ENCODE measurements at places on chromosomes 12 and 14.

- DNase-seq = no peak
These were observed 259.7 kb downstream of the NELL2 start for GRCh38 chr12:44616402-44616801.

DNA sequence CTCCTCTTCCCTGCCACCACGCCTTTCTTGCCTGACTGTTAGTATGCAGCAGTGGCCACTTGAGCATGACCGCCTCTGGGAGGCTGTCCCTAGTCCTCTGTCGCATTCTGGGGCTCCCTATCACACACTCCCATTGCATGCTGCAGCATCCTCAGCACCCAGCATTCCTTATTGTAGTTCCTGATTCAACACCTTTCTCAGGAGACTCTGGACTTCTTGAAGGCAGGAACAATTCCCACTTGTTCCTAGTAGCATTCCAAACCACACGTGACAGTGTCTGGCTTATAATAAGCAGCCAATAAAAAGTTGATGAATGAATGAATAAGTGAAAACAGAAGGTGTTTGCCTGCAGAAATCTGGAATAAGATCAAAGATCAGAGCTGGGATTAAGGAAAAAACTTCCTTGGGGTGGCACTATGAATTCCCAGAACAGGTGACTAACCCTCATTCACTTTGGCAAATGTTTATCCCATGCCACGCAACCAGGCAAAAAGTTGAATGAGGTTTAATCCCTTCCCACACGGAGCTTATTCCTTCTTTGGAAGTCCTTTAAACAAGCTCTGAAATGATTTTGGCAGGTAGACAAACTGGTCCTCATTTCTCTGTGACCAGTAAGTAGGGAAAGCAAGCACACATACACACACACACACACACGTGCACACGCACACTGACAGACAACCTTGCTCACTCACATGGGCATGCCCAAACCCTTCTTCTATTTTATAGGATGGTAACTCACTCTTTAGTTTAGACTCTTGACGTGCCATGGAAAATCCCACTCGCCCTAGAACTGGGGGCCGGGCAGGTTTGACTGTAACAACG, 26.5 kb downstream of the NTF3 start:
- no peak for DNase-seq

- DNase-seq = no peak
These were observed 304.8 kb upstream of the ATP2B1 start for GRCh38 chr12:90013409-90013808.

DNA sequence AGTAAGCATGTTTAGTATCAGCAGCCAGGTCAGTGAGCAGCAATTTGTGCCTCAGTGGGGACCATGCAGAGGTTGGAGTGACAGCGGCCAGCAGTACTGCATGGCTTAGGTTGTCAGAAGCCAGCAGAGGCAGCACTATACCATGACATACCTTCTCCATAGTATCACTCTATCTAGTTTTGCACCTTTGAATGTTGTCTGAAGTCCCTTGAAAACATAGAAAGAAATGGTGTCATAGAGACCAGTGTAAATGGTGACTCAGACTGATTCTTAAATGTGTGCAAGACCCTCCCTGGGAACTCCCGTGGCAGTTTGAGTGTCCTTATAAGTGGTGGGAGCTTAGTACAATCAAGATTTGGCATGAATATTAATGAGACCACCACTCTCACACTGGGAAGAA, 124.4 kb downstream of the SLC38A1 start:
- DNase-seq = no peak

DNA sequence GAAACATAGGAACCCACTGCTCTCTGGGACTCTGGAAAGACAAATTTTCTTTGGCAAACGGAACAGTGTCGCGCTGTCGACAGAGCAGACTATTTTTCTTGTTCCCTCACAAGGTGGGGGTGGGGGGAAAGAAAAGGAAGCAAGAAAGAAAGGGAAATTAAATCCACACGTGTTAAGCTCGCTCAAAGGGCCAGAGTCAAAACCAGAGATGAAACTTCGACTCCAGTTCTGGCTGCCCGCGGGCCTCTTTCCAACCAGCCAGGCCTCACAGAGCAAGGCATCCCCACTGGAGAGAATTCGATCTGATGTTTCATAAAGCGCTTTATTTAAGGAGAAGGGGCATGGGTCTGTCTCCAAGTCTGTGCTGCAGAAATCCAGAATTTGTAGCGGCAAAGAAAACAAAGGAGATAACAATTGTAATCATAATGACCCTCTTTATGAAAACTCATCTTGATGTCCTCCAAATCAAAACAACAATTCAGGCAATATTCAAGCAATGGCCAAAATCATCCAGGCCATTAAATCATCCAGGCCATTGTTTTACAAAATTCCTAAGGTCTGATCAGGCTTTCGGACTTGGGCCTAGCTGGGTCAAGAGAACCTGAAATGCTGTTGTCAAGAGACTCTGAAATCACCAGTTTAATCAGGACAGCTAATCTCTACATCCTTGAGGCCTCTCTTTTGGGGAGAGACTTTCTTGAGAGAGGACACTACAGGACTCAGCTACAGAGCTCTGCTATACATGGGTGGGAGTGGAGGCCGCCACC, 5.3 kb upstream of the TBX5 start:
- no peak for DNase-seq

- no peak for DNase-seq
These were observed 127.6 kb upstream of the MED13L start for GRCh38 chr12:116404913-116405611.

GRCh38 chr14:102825307-102826095, 48.3 kb downstream of the TRAF3 start:
- DNase-seq = no peak

DNA sequence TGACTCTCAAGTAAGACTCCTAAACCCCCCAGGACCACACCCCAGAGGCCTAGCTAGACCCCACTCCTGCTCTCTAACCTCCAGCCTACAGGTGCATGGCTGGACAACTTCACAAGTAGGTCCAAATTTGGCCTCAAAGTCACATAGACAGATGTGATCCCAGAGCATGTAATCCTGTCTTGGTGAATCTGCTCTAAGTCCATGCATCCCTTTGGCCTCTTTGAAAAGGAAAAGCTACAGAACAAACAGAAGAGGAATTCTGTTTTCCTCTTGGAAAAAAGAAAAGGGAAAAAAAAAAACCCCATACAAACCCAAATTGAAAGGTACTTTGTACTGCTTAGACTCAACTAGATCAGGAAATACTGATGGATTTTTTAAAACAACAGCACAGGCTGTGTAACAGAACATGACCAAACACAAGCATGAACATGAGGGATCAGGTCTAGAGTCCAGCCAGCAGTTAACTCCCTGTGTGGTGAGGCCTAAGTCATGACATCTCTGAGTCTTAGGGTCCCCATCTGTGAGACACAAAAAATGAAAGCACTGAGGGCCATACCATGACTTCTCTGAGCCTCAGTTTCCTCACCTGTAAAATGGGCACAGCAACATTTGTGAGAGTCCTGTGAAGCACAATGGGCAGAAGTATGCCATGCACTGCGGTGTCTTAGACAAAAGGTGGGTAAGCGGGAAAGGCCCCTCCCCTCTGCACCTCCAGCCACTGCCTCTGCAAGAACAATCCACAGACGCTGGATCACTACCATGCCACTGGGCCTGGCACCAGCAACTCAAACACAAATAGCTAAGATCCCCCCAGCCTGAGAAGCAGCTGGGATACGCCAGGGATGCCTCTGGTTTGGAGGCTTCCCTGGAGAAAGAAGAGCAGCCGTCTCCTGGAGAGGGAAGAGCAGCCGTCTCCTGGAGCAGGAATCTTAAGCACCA, 9.9 kb downstream of the PITPNM2 start:
- no peak for DNase-seq

DNA sequence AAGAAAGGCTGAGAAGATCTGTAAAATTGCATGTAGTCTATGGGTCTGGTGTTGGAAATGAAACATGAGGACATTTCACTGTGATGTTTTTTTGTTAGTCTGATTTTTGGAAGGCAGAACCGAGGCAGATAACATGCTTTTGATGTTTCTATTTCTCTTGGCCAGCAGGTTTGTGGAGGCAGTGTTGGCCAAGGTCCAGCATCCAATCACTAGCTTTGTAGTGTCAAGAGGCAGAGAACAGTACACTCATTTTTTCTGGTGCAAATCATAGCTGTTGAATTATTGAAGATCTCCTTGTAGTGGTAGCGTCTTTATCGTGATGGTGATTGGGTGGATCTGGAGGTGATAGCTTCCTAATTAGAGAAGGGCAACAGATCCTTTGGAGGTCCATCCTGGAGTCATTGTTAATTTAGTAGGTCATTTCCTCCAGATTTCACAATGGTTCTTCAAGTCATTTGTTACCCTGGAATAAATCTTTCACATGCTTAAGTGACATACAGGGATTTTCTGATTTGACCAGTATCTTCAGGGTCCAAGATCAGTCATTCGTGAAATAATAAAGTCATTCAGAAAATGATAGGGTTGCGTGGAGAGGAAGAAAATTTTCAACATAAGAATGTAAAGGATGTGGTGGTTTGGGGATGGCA, 252.4 kb upstream of the CPNE8 start:
- DNase-seq = no peak

GRCh38 chr14:60515511-60516289, 6.8 kb downstream of the SIX6 start:
- no peak for DNase-seq

- DNase-seq = no peak
These were observed 2.4 kb downstream of the EAPP start for GRCh38 chr14:34536951-34537676.

DNA sequence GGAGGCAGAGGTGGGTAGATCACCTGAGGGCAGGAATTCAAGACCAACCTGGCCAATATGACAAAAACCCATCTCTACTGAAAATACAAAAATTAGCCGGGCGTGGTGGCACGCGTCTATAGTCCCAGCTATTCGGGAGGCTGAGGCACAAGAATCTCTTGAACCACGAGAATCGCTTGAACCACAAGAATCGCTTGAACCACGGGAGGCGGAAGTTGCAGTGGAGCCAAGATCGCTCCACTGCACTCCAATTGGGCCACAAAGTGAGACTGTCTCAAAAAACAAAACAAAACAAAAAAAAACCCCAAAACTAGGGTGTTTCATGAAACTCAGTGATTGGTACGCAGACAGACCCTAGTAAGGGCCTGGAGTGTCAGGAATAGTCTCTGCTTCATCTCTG, 6.4 kb upstream of the ARF6 start:
- DNase-seq = no peak

DNA sequence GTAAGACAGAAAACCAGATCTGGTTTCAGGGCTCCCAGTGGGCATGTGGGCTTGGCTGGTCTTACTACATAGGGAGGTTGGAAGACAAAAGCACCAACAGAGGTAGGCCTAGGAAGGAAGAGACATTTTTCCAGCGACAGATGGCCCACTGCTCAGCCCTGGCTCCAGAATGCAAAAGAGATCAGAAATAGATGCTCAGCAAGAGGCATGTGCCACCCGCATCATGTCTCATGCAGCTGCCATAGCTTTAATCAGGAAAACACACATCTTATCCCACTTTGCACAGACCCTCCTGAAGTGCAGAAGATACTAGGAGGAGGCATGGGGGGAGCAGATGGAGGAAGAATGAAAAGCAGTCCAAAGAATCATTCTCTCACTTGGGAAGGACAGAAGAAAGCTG, 25.3 kb downstream of the VASH1 start:
- no peak for DNase-seq

DNA sequence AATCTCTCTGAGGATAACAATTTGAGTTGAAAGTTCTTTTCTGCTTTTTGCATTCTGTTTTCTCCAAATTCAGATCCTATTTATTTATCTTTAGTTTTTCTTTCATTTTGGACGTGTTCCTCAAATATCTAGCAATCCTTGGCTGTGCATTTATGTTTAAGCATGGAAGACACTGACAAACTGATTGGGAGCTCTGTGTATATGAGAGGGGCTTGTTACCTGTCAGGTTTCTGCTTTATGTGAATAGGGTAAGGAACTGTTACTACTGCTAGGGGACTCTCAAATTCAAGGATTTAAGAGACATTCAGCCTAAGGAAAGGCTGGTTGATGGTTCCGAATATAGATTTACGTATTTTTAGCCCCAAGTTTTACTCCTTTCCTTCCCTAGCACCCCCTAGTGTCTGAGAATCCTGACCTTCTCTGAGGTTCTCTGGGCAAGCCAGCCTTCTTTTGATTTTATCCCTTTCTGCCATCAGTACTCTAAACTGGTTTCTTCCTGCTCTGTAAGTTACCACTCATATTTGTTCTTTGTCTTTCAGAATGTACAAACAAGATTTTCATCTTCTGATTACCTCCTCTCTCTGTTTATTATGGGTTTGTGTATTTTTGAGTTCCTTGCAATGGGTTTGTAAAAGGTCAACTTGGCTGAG, 30.5 kb downstream of the YLPM1 start:
- DNase-seq = no peak

DNA sequence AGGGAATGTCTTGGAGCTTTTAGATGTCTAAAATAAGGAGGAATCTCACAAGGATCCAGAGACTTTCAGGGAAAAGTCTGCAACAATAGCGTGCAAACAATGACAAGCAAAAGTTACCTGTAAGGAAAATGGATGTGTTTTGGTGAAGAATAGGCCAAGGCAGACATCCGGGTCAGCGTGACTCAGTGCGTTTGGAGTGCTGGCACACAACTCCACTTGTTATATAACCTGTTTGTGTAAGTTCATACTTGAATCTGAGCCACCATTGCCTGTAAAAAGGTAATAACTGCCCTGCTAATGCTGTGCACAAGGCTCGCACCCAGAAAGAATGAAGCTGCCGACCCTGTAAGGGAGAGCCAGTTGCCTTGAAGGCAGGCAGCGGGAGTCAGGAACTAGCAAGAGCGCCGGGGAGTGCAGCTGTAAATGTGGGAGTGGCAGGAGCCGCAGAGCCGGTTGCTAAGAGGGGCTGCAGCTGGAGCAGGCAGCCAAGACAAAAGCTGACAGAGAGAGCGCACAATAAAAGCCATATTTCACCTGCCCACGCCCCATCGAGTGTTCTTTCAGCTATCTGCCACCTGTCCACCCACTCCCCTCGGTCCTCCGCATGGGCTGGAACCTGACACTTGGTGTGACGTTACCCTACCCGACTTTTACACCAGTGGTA, 638.5 kb upstream of the MIS18BP1 start:
- DNase-seq = no peak

DNA sequence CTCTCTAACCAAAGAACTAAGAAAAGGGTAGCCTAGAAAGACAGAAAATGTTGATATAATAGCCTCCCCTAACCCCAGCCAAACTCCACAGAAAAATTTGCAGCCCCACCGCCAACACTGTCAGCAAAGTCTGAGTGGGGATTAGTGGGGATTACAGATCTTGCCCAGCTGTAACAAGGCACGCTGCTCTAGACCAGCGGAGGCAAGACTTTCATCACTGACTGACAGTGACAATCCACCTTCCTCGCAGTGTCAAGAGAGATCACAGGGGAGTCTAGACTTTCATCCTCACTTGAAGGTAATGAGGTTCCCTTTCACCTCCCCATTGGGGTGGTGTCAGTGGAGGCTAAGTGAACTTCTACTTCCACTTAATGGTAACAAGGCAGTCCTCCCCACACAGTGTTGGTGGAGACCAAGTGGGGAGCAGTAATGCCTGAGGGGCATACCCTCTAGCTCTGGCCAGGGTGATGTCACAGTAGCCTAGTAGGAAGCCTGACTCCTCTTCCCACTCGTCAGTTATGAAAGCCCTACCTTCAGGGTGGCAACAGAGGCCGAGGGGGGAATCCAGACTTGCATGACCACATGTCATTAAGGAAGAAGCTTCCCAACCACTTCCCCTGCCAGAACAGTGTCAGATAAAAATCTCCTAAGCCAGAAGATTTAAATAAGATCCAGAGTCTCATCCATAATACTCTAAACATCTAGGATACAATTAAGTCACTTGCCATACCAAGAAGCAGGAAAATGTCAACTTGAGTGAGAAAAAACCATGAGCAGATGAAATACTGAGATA, 91.7 kb upstream of the RASSF8 start:
- no peak for DNase-seq
